Stimulated activated CD4-positive, alpha-beta T cell treated with anti-CD3 and anti-CD28 coated beads, Interleukin-12 subunit alpha, Interleukin-12 subunit beta, amount 100 ng/mL, for 24 hours (primary cell): ENCODE measurements at places on chromosomes 2 and 18.

DNA sequence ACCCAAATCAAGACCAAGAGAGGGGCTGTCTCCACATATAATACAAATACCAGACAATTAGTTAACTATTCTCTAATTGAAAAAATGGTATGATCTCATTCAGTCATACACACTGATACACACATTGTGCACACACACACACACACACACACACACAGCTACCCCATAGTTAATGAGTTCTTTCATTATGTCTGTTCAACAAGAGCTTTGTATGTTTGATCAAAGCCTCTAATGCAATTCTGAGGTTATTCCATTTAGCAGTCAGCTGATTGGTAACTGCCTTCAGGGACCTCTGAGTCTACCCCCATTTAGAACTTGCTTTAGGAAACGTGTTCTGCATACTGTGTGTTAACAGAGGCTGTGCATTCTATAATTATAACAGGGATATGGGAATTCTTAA, 741.4 kb upstream of the LRRTM4 start:
- no peak for DNase-seq

DNA sequence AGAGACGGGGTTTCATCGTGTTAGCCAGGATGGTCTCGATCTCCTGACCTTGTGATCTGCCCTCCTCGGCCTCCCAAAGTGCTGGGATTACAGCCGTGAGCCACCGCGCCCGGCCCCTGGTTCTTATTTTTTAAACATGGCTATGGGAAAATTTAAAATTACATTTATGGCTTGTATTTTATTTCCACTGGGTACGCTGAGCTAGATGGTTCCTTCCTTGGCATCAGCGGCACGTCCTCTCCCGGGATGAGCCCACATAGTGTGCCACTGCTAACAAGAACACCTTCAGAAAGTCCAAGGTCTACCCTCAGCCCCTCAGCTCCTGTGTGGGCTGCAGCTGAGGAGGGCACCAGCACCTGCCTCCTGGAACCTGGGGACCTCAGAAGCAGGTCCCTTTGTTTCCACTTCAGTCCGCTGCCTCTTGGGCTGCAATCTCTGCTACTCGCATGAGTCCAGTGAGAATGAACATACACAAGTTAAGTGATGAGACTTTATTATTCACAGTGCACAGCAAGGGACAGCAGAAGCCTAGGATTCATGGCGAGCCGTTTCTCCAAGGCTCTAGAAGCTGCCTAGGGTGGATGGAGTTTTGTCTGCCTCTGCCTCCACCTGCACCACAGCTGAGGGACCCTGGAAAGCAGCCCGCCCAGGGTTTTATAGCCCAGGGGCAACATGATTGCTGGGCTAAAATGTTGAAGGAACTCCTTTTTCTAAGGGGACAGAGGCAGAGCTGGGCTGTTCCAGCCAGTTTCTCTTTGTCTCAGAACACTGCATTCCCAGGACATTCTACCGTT, 107.5 kb upstream of the TEX51 start:
- DNase-seq, result no peak

GRCh38 chr2:84297155-84297554, 161.9 kb downstream of the SUCLG1 start:
- DNase-seq, result no peak

DNA sequence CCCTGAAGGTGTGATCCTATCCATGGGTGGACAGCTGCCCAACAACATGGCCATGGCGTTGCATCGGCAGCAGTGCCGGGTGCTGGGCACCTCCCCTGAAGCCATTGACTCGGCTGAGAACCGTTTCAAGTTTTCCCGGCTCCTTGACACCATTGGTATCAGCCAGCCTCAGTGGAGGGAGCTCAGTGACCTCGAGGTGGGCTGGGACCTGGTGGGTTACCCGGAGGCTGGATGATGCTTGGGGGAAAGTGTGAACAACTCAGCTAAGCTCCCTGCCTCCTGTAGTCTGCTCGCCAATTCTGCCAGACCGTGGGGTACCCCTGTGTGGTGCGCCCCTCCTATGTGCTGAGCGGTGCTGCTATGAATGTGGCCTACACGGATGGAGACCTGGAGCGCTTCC, 16.2 kb downstream of the CAD start:
- DNase-seq, result no peak

- no peak for DNase-seq
Observed at GRCh38 chr2:74439803-74440377, 1.8 kb downstream of the RTKN start.

DNA sequence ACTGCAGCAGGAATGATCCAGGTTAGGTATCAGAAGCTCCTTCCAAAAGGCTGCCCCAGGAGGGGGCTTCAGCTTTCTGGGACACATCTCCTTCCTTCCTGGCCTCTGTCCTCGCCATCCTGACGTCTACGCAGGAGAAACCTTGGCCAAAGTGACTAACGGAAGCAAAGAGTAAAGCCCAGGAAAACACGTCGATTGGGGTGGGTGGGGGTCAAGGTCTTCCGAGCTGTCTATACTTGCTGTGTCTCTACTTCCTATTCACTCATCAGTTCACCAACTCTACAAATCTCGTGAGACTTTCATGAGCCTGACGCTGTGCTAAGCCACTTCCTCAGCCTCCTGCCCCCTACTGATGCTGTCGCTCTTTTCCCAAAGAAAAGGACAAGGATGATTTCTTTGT, 212.6 kb downstream of the TNS1 start:
- no peak for DNase-seq

- DNase-seq, result no peak
Observed at GRCh38 chr2:24409700-24410556, 49.6 kb upstream of the ITSN2 start.
